ENCODE measurements at places on chromosomes 3 and 15. TPM values are rescaled to one million over a fixed set of nuclear protein-coding genes. Genes with fewer than 3 reads are reported as not detected.
A peak's percentile ranks its signal among the peaks of the same experiment; 100 is the strongest.

GP5 gene
- not detected for total RNA-seq

CPN2 gene
- 2.4 TPM for total RNA-seq

DPPA2 gene
- not detected for total RNA-seq

ALPK3 gene
- 181 TPM for total RNA-seq

DNA sequence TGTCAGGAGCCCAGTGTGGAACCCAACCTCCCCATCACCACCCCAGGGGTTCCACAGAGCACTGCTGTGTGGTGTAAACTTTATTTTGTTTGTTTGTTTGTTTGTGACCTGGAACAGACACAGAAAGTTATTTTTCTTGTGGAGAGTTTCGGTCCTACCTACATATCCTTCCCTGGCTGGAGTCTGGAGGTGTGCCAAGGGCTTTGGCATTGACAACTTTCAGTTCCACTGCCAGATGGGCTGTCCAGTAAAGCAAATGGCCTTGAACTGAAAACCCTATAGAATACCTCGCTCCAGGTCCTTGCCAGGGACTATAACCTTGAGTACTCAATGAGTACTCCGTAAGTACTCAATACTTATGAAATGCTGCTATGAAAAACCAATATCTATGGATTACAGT lies 103.5 kb downstream of the MITF start:
- no peak overlapping the region for H3K4me3 ChIP-seq
- no peaks in the 10 kb centered on the region for H3K36me3 ChIP-seq
- peak; percentile 43 for DNase-seq
- peaks cover 67% of the 10 kb centered on the region for H3K4me1 ChIP-seq
- H3K27me3 ChIP-seq = no peaks in the 10 kb centered on the region

Data from left ventricle myocardium inferior (tissue), 1 donor.